Stimulated activated CD4-positive, alpha-beta T cell treated with anti-CD3 and anti-CD28 coated beads, Interleukin-1b, Interleukin-23, amount 100 ng/mL, for 4 hours (primary cell): ENCODE measurements at places on chromosomes 7 and 10.
A peak's percentile ranks its signal among the peaks of the same experiment; 100 is the strongest.

DNA sequence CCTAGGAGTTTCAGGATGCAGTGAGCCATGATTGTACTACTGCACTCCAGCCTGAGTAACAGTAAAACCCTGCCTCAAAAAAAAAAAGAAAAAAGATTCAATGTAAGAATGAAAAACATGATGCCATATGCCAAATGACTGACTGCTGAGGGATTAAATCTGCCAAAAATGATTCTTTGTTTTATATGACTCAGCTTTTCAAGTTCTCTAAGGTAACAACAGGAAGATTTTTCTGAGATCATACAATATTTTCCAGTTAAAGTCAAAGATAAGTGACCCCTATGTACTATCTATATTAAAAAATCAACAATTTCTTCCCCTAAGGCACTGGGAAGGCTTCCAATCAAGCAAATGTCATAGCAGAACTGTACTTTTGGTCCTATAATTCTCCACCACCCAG, 271.2 kb upstream of the IMMP2L start:
- DNase-seq, result no peak

GRCh38 chr7:85509476-85509875, 322.6 kb upstream of the SEMA3D start:
- no peak for DNase-seq

DNA sequence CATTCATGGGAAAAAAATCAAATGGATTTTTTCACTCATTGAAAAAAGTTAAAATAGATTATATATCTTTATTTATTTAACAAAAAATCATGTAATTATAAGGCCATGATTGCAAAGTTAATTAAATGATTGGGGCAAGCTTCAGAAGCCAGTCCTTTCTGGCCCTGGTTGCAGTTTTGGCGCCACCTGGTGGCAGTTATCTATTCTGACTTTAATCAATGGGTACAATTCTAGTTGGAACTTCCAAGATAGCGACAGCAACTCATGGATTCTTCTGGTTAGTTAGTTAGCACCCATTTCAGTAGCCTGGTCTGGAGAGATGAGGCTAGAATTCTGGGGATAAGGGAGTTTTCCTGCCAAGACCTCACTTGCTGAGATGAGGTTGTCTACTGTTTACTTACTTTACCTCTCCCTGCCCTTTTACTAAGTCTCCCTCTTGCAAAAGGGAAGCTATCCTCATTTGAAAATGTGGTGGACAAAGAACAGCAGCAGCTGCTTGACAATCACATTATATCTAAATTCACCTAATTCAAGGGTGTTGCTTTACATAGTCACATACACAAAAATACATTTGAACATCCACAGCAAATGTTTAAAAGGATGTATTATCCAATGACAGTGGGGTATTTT, 42.3 kb downstream of the NOC3L start:
- DNase-seq, result peak; percentile 56

- peak; percentile 72 for DNase-seq
Observed at GRCh38 chr10:113679463-113680189, at the start of gene CASP7. Gene CASP7, plus strand, starts transcription at chr10:113679912. Its CDS starts 17,582 bp downstream, at chr10:113697494.

DNA sequence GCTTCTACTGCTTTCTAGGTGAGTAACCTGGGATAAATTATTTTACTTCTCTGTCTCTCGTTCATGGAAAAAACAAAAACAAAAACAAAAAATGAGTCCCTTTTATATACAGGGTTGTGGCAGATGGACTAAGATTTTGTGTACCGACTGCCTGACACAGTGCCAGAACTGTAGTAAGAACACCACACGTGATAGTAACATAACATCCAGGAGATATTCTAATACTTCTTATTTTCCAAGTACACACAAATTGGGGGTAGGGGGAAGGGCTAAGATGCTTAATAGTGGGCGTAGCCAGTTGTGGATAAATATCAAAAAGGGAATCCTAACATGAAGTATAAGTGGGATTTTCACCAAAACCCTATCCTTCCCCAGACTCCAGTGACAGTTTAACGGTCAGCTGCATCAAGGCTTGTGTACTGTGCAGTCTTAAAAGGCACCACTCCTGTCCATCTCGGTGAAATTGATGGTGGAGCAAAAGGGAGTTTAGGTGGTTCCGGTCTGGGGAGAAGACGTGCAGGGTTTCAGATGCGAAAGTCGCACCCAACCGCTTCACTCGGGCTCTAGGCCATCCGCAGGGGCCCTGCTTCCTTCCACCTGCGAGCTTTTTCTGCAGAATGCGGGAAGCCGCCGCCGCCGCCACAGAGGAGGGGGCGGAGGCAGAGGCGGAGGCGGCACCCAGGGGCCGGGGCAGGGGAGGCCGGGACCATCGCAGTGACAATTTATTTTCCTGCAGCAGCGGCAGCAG, at the start of gene STAMBPL1:
Gene STAMBPL1, plus strand, starts transcription at position 712 of the 748 bp plus-strand sequence. CDS start 21,464 bp downstream, outside the sequence.
- DNase-seq, result peak; percentile 56

GRCh38 chr10:71582019-71582418, 137.6 kb downstream of the C10orf105 start:
- DNase-seq, result no peak

- no peak for DNase-seq
Observed at GRCh38 chr10:91616137-91616536, 16.7 kb downstream of the PPP1R3C start.

DNA sequence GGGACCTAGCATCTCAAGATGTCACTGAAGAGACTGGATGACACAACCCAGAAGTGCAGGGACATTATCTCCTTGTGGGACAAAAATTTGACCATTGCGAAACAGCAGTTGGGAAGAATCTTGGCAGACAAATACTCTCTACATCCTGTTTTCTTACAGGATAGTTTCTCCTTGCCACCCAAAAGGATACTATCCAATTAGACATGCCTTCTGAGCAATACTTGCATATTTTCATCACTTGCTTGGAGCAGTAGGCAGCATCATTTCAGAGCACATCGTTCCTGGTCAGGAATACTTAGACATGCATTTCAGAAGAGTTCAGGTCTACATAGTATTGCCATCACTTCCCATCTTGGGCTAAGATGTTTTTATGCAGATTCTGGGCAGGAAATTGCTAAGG, 56.8 kb downstream of the FAS start:
- DNase-seq, result no peak

DNA sequence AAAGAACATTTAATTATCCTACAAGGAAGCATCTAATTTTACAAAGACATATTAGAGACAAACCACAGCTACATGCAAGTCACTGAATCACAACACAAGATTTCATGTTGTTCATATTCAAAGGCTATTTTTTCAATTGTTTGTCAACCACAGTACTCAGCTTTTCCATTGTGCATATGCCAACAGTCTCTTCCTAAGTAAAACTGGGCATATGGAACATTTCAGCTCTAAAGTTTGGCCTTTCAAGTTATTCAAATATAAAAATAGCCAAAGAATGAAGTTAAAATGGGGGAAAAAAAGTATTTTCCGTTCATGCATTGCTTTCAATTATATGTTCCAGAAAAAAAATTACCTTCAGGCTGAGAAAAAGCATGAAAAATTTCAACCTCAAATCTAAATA, 537.9 kb downstream of the PLXDC2 start:
- no peak for DNase-seq

- no peak for DNase-seq
Observed at GRCh38 chr10:12844811-12845483, 156.6 kb downstream of the CCDC3 start.

DNA sequence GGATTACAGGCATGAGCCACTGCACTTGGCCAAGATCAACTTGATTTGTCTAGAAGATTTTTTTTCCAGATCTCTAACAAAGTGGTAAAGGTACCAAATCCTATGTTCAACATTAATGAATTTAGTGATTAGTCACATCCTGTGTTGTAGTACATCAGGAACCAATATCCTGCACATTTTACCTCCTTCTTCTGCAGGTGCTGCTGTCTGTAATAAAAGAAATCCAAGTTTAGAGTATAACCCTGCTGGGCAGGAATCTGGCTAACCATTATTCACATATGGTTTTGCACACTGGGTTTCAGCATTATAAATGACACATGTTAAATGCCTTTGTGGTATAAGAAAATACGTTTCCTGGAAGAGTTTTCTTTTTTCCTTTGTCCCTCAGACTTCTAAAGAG, 10.8 kb downstream of the PARD3 start:
- DNase-seq, result no peak

DNA sequence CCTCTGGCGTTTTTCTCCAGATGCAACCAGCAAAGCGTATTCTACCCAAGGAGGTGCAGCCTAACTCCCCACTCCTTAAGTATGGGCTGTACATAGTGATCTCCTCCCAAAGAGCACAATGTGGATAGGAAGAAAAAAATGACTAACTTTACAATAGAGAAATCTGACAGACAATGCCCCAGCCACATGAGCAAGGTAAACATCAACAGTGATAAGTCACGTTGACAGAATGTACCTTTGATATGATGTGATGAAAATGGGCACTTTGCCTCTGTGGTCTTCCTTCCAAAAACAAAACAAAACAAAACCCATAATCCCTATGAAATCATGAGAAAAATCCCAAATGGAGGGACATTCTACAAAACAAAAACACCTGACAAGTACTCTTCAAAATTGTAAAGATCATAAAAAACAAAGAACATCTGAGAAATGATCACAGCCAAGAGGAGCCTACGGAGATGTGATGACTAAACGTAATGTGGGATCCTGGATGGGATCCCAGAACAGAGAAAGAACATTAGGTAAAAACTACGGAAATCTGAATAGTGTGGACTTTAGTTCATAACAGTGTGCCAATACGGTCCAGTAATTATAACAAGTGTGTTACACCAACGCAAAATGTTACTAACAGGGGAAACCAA, 50.6 kb downstream of the ABLIM1 start:
- DNase-seq, result no peak
